ENCODE measurements at places on chromosomes 7 and 10.

DNA sequence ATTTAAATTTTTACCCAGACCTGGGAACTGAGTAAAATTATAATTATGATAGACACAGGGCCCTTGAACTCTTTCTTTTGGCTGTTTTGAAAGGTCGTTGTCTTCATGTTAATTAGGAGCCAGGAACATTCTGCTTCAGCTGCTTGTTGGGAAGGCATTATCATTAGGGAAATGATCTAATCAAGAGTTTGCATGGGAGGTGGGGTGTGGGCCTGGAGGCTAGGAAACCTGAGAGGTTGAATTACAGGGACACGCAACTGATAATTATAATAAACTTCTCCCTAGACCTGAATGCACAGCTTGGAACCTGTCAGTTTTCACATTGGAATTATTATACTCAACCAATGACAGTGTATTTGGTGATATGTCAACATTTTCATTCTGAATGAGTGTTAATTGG is 237.7 kb downstream of the CACNB2 start:
- no peak overlapping the region for H3K27ac ChIP-seq
- no peaks in the 10 kb centered on the region for H3K36me3 ChIP-seq
- H3K4me1 ChIP-seq = no peaks in the 10 kb centered on the region
- H3K4me3 ChIP-seq = no peak overlapping the region

DNA sequence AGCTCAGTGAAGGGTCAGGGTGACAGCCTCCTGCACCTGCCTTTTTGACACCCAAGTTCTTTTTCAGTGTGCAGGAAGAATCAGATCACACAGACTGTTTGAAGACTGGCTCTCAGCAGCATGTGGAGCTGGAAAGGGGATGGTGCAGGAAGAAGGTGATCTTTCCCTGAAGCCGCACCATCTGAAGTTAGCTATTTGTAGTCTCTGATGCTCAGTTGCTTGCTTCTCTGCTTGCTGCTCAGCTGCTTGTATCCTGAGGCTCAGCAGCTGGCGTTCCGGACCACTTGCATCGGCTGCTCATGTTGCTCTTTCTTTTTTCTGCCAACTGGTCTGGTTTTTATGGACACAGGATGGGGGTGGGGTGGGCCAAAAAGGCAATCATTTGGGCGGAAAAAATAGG is 15.8 kb upstream of the DNMBP start:
- no peak for DNase-seq
- H3K27me3 ChIP-seq = no peaks in the 10 kb centered on the region
- H3K4me3 ChIP-seq = no peak overlapping the region
- peaks cover under 1% of the 10 kb centered on the region for H3K4me1 ChIP-seq

GRCh38 chr10:111539246-111539645 is 462.4 kb downstream of the ADRA2A start:
- no peak for DNase-seq
- no peak overlapping the region for H3K4me3 ChIP-seq
- H3K27me3 ChIP-seq = peaks cover 5% of the 10 kb centered on the region
- H3K4me1 ChIP-seq = no peaks in the 10 kb centered on the region

- H3K27me3 ChIP-seq = peaks cover 5% of the 10 kb centered on the region
- no peak overlapping the region for H3K4me3 ChIP-seq
- no peaks in the 10 kb centered on the region for H3K4me1 ChIP-seq
- H3K27ac ChIP-seq = no peak overlapping the region
- DNase-seq = no peak
- no peaks in the 10 kb centered on the region for H3K36me3 ChIP-seq
Measured at GRCh38 chr10:601660-601963, 87.9 kb downstream of the DIP2C start.

GRCh38 chr10:109987452-109988211 is 20.2 kb upstream of the ADD3 start:
- no peak overlapping the region for H3K27ac ChIP-seq
- H3K4me3 ChIP-seq = no peak overlapping the region
- no peaks in the 10 kb centered on the region for H3K4me1 ChIP-seq

GRCh38 chr7:20238754-20239324 is 21.7 kb upstream of the MACC1 start:
- H3K4me3 ChIP-seq = peak overlapping the region; percentile 85
- H3K36me3 ChIP-seq = peaks cover under 1% of the 10 kb centered on the region
- peaks cover 29% of the 10 kb centered on the region for H3K4me1 ChIP-seq
- peak overlapping the region; percentile 94 for H3K27ac ChIP-seq
- no peak for DNase-seq

GRCh38 chr7:69651101-69651590 is 52.9 kb downstream of the AUTS2 start:
- H3K36me3 ChIP-seq = no peaks in the 10 kb centered on the region
- H3K4me3 ChIP-seq = no peak overlapping the region
- H3K27ac ChIP-seq = peak overlapping the region; percentile 90
- peaks cover 25% of the 10 kb centered on the region for H3K4me1 ChIP-seq
- DNase-seq = no peak

DNA sequence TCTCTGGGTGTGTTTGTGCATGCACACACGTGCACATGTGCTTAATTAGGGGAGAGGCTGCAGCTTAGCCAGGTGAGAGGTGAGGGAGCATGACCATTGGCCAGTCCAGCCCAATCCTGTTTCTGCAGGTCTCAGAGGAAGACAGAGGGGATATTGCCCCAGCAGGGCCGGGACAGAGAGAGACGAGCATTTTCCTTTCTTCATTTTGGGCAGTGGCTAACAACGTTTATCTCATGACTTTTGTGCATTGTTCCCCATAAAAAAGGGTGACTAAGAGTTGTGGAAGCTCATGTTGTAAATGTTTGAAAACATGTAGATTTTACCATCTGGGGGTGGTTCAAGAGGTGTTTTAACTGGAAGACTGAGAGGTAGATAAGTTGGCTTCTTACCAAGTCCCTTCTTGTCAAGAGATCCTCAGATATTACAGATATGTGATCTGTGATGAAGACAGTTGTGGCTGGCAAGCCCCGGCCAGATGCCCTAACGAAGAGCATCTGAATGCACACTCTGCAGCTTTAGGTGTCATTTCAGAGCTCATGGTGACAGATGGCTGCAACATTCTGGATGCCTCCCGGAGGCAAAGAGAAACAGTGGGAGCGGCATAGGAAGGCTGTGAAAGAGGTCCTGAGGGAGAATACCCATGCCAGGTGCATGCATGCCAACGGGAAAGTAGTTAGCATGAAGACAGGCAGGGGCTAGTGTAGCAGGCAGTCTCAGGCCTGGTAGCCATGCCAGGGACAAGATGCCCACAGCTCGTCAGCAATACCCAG is 16.7 kb upstream of the DMBT1 start:
- H3K4me1 ChIP-seq = no peaks in the 10 kb centered on the region
- no peak for DNase-seq
- H3K4me3 ChIP-seq = no peak overlapping the region
- peaks cover 9% of the 10 kb centered on the region for H3K27me3 ChIP-seq
- H3K36me3 ChIP-seq = no peaks in the 10 kb centered on the region

- no peak for DNase-seq
- no peak overlapping the region for H3K27ac ChIP-seq
- H3K36me3 ChIP-seq = no peaks in the 10 kb centered on the region
- H3K27me3 ChIP-seq = peaks cover 27% of the 10 kb centered on the region
- H3K4me1 ChIP-seq = peaks cover 5% of the 10 kb centered on the region
Measured at GRCh38 chr10:535952-536351, 153.5 kb downstream of the DIP2C start.

- DNase-seq = no peak
- H3K4me1 ChIP-seq = peaks cover 2% of the 10 kb centered on the region
- H3K4me3 ChIP-seq = no peak overlapping the region
- no peaks in the 10 kb centered on the region for H3K27me3 ChIP-seq
Measured at GRCh38 chr10:74640134-74640921, 186.1 kb upstream of the KAT6B start.

- H3K36me3 ChIP-seq = peaks cover 49% of the 10 kb centered on the region
- no peak overlapping the region for H3K27ac ChIP-seq
- no peak for DNase-seq
- no peaks in the 10 kb centered on the region for H3K27me3 ChIP-seq
- no peak overlapping the region for H3K4me3 ChIP-seq
- H3K4me1 ChIP-seq = no peaks in the 10 kb centered on the region
Measured at GRCh38 chr7:105635197-105635596, 53.9 kb upstream of the EFCAB10 start.

DNA sequence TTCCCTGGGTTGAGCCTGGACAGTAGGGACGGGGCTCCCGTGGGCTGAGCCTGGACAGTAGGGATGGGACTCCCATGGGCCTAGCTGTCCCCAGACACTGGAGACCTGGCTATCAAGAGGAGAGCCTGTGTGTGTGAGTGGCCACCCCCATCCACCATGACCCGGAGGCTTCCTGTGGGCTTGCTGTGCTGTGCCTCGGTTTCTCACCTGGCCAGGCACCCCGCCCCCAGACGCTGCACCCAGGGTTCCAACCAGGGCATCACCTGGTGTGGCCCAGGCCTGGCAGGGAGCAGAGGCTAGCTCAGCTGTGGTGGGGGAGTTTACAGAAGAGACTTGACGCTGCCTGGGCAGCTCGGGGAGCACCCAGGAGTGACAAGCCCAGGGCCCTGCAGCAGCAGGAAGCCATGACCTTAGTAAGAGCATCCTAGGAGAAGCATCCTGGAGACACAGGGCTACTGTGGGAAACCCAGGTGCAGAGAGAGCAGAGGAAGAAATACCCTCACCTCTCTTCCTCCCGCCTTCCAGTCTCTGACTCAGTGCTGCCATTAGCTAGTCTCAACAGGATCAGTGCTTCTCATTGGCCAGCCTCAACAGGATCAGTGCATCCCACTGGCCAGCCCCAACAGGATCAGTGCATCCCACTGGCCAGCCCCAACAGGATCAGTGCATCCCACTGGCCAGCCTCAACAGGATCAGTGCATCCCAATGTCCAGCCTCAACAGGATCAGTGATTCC is 61.0 kb downstream of the PDGFA start:
- H3K4me3 ChIP-seq = no peak overlapping the region
- no peaks in the 10 kb centered on the region for H3K4me1 ChIP-seq
- H3K27me3 ChIP-seq = no peaks in the 10 kb centered on the region
- no peak for DNase-seq
- H3K36me3 ChIP-seq = no peaks in the 10 kb centered on the region
- no peak overlapping the region for H3K27ac ChIP-seq

DNA sequence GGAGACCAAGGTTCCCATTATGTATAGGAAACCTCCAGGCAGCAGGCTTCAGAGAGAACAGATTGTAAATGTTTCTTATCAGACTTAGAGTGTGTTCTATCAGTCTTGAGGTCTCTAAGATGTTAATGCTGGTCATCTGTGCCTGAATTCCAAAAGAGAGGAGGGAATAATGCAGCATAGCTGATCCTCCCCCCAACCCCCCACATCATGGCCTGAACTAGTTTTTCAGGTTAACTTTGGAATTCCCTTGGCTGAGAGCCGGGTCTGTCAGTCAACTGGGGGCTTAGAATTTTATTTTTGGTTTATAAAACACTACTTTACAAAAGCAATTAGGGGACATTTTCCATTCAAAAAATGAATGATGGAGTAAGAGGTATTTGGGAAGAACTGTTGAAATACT is 184.3 kb downstream of the NEBL start:
- no peak for DNase-seq
- H3K4me3 ChIP-seq = no peak overlapping the region
- H3K27me3 ChIP-seq = no peaks in the 10 kb centered on the region
- H3K27ac ChIP-seq = no peak overlapping the region
- H3K4me1 ChIP-seq = no peaks in the 10 kb centered on the region

GRCh38 chr10:124070666-124071065 is 22.7 kb downstream of the CHST15 start:
- no peak overlapping the region for H3K4me3 ChIP-seq
- peaks cover 2% of the 10 kb centered on the region for H3K36me3 ChIP-seq
- no peak for DNase-seq
- no peaks in the 10 kb centered on the region for H3K27me3 ChIP-seq
- no peak overlapping the region for H3K27ac ChIP-seq

GRCh38 chr7:134554417-134554966 is 5.6 kb downstream of the AKR1B15 start:
- no peak overlapping the region for H3K27ac ChIP-seq
- no peaks in the 10 kb centered on the region for H3K36me3 ChIP-seq
- H3K4me1 ChIP-seq = no peaks in the 10 kb centered on the region
- H3K27me3 ChIP-seq = peaks cover 15% of the 10 kb centered on the region

DNA sequence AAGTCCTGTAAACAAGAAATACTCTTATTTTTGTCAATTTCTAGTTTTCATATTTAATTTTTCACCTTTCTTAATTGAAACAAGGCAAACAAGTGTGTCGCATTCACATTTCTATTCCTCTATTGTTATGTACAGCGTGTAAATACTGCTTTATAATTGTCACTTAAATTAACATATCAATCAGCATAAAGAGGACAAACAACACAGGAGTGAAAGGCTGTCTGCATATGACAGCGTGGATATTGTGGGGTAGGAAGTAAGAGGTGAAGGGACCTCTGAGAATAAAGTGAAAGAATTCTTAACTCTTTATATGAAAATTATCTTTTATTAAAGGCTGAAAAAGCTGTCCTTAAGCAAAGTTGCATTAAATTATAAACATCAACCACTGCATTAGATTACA is 797.9 kb upstream of the COBL start:
- DNase-seq = no peak
- H3K4me1 ChIP-seq = no peaks in the 10 kb centered on the region
- H3K27ac ChIP-seq = no peak overlapping the region
- H3K27me3 ChIP-seq = no peaks in the 10 kb centered on the region
- H3K36me3 ChIP-seq = no peaks in the 10 kb centered on the region

DNA sequence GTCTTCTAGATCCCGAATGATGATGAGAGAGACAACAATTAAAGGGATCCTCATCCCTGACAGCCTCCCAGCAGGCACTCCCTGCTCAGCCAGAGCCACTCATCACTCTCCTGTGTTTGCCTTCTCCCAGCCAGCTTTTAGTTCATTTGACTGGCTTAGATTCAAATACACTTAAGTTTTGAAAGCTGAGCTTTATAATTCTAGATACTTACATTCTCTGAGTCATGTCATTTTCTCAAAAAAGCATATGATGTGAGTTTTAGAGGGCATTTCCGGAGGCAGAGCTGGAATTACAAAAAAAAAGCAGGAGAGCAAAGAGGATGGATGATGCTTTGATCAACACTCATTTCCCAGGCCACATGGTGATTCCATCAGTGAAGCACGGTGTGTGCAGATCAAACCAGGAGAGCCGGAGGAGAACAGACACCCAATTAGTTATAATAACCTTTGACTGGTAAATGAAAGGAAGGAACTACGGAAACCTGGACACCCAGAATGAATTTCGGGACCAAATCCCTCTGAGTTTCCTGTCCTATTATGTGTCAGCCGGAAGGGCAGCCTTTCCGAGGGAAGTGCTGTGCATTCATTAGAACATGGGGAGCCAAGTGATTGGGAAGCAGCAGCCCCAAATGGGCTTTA is 81.5 kb upstream of the HPS1 start:
- no peak overlapping the region for H3K27ac ChIP-seq
- DNase-seq = no peak
- H3K4me3 ChIP-seq = no peak overlapping the region
- H3K4me1 ChIP-seq = peaks cover 3% of the 10 kb centered on the region
- H3K27me3 ChIP-seq = peaks cover 2% of the 10 kb centered on the region

DNA sequence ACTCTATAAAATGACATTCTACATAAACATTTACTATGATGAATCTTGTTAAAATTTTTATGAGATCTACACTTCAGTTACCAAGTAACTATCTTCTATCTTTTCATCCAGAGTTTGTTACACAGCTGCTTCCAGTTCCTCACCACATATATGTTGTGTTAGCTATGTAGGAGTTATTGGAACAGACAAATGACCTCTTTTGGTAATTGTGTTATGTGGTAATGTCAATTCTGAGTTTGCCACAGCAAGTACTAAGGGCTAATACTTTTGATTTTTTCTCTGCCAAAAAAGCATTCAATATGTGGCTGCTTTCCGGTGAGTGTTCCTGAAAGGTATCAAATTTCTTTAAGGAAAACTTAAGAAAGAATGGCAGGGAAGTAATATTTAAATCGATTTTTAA is 573.9 kb upstream of the PCDH15 start:
- H3K27ac ChIP-seq = no peak overlapping the region
- DNase-seq = no peak
- H3K4me1 ChIP-seq = no peaks in the 10 kb centered on the region
- no peaks in the 10 kb centered on the region for H3K27me3 ChIP-seq
- H3K36me3 ChIP-seq = no peaks in the 10 kb centered on the region
- no peak overlapping the region for H3K4me3 ChIP-seq
